Anterior cingulate cortex (tissue), 58 donors: ENCODE measurements at places on chromosomes 12 and 14.
A peak's percentile ranks its signal among the peaks of the same experiment; 100 is the strongest.

DNA sequence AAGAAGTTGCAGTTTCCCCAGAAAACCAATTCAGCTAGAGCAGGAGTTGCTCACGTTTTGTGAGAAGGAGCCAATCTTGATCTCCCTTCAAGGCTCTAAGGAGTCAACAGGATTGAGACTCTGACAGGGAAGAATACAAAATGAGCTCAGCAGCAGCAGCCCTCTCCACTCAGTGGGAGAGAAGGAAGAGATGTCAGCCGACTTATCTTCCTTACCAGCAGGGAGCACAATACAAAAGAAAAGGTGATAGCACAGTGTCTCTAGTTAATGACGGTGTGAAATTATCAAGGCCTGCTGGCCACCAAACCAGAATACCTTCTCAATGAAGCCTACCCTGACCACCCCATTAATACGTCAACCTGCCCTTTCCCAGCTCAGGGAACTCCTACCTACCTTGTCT is 223.6 kb upstream of the TMPO start:
- no peak for DNase-seq

GRCh38 chr12:125142601-125143000 is 77.4 kb downstream of the AACS start:
- DNase-seq: no peak

GRCh38 chr12:97127061-97127460 is 220.0 kb downstream of the NEDD1 start:
- no peak for DNase-seq

DNA sequence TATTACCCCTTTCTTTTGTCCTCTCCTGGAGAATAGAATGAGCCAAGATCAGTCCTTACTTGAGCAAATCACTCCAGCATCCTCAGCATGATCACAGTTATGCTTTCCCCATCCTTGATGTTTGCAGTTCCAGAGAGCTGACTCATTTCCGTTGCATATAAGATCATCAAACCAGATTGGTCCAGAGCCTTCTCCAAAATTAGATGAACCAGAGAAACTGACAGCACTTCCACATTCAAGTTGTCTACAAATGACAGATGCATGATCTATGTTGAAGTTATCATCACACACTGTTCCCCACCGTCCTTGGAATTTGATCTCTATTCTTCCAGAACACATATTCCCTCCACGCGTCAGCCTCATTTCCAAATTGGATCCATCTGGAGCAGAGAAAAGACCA is 4.8 kb downstream of the CD163 start:
- no peak for DNase-seq

GRCh38 chr12:5730962-5731361 is 214.1 kb downstream of the ANO2 start:
- DNase-seq: no peak

- no peak for DNase-seq
These were observed 10.4 kb upstream of the SLC6A12 start for GRCh38 chr12:224330-224729.

DNA sequence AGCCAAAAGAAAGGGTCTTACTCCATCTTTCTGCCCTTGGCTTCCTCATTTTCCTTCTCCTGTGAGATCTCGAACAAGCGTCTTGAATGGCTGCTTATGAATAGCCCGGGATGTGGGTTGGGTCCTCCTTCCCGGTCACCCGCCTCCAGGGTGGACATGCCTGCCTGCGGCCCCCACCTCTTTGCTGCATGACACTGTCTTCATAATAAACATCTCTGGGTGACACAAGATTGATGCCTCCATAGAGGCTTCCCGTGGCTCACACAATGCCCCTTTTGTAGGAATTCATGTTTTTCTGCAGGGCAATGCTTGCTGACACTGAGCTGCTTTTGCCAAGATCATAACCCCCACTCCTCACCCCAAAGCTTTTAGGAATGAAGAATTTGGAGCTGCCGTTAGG is 125.9 kb downstream of the ZNF664 start:
- DNase-seq: peak; percentile 19
